ENCODE measurements at places on chromosomes 6 and 20. TPM values are rescaled to one million over a fixed set of nuclear protein-coding genes. Genes with fewer than 3 reads are reported as not detected.

DNA sequence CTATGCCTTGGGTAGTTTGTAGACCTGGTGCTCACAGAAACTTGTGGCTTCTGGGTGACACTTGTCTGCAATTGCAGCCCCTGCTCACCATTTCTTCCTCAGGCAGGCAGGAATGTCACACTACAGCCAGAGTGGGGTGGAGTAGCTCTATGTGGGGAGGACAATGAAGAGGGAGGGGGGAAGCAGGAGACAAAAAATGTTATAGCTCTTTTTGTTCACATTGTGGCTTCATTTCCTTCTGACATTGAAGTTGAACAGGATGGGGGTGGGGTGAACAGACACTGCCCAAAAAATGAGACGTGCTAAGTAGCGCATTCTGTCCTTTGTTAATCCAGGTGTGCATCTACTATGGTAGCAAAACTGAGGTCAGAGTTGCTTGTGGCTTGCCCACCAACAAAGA is at the start of gene THEMIS:
THEMIS (minus strand) TSS at position 124 of the 400 bp plus-strand sequence. CDS start 126 bp downstream, outside the sequence.
- DNase-seq, result no peak

GRCh38 chr6:125746731-125747588 is 2.5 kb upstream of the HEY2 start:
- peak; percentile 53 for DNase-seq

- DNase-seq, result peak; percentile 1
These were observed 146.7 kb downstream of the PLCB4 start for GRCh38 chr20:9215539-9215938.

- DNase-seq, result no peak
These were observed 98.6 kb upstream of the RNF24 start for GRCh38 chr20:4113615-4114603.

- no peak for DNase-seq
These were observed 28.1 kb downstream of the ALDH8A1 start for GRCh38 chr6:134921721-134922261.

GRCh38 chr6:30364591-30364990 is 19.6 kb downstream of the RPP21 start:
- no peak for DNase-seq

- DNase-seq, result no peak
These were observed 43.5 kb upstream of the SLCO4A1 start for GRCh38 chr20:62598761-62599194.

GRCh38 chr6:247351-247750 is 44.9 kb upstream of the DUSP22 start:
- no peak for DNase-seq

- no peak for DNase-seq
These were observed 16.5 kb downstream of the PPP1R10 start for GRCh38 chr6:30600451-30600961.

GRCh38 chr6:44053760-44054556 is 73.3 kb downstream of the MRPL14 start:
- peak; percentile 63 for DNase-seq

- no peak for DNase-seq
These were observed 12.5 kb downstream of the VSTM2L start for GRCh38 chr20:37915434-37915787.

DNA sequence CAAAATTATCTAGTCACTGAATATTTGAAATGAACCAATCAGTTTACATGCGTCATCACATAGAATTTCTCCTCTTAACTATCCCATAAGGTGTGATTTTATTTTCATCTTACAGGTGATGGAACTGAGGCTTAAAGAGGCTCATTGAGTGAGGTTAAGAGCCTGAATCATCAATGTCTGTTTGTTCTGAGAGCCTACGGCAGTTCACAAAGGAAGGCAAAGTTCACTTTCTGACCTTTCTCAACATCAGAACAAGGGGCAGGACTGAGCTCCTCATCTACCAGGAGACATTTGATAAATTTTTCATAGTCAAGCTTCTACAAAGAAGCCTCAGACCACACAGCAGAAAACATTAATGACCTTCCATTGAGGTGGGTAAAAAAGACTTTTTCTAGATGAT is 54.9 kb upstream of the OLIG3 start:
- no peak for DNase-seq

DNA sequence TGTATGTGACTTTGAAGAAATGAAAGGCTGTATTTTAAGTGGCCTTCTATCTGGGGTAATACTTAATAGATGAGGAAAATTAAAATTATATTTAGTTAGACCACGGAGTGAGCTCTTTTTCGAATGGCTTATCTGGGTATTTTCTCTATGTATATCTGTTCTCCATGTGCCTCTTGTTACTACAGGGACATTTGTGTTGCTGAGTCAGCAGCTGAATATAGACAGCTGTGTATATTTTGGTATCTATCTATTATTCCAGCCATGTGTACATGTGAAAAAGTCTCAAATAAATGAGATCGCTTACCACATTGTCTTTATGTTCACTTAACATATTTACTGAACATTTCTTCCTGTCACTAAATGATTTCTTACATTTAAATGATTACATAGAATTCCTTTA is 57.2 kb downstream of the TMEM200A start:
- DNase-seq, result no peak

DNA sequence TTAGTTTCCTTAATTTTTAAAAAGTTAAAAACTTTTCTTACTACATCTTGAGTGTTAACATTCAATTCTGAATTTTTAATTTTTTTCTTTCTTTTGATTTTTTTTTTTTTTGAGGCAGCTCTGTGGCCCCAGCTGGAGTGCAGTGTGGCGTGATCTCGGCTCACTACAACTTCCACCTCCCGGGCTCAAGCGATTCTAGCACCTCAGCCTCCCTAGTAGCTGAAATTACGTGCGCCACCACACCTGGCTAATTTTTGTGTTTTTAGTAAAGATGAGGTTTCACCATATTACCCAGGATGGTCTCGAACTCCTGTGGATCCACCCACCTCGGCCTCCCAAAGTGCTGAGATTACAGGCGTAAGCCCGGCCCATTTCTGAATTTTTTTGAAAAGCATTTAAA is 1.2 kb downstream of the DDX43 start:
- DNase-seq, result no peak

GRCh38 chr6:83307849-83308248 is 114.7 kb downstream of the RWDD2A start:
- no peak for DNase-seq

DNA sequence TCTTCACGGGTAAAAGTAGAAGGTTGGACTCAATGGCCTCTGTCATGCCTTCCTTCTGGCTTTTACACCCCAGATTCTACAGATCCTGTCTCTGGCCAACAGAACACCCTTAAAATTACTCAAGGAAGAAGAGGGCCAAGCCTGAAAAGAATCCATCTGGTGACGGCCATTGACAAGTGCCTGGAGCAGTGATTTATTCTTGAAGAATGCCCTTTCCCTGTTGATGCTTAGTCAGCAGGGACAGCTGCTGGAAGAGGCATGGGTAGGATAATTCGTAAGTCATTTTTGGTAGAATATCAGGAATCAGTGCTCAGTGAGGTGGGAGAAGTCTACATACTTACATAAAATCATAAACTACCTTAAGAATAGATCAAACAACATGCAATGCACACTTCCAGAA is 397.9 kb downstream of the SAMD5 start:
- no peak for DNase-seq

DNA sequence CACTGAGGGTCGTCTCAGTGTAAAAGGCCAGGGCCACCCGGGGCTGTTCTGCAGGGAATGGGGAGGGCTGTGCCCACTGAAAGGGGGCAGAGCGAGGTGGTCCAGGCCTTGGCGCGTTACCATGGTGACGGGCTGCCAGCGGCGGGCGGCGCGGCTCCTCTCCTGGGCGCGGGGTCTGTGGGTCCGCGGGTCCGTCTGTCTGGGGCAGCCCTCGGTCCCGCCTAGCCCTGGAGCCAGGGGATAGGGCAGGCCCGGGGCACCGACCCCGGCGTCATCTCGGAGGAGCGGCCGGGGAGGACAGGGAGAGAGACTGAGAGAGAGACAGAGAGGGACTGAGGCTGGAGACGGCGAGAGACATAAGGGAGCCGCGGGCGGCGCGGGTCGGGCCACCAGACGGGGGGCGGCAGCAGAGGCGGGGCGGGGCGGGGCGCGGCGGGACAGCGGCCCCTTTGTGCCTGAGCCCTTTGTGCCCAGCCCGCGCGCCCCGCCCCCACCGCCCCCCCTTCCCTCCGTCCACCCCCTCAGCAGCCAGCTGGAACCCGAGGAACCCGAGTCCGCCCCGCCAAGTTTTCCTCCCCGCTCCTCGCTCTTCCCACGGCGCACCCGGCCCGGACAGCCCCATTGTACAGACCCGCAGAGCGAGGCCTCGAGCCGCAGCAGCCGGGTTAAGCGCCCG is at the start of gene KIAA1755:
KIAA1755 (minus strand) TSS at position 358 of the 676 bp plus-strand sequence; CDS start at position 123, 235 bp downstream.
- no peak for DNase-seq

DNA sequence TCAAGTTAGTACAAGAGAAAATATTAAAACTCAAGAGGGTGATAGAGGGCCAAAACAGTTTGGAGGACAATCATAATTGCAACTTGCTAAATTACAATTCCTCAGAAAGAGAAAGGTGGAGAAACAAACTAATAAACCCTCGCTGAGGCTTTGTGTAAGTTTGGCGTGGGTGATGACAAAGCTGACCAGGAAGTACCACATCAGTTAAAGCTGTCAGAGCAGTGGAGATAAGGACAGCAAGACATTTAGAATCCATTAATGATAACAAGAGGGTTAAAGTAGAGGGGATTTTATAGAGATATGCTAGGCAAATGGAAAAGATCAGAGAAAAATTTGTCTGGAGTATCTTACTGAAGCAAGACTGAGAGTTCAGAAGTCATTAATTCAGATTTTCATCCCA is 334.4 kb downstream of the TFAP2B start:
- DNase-seq, result no peak

DNA sequence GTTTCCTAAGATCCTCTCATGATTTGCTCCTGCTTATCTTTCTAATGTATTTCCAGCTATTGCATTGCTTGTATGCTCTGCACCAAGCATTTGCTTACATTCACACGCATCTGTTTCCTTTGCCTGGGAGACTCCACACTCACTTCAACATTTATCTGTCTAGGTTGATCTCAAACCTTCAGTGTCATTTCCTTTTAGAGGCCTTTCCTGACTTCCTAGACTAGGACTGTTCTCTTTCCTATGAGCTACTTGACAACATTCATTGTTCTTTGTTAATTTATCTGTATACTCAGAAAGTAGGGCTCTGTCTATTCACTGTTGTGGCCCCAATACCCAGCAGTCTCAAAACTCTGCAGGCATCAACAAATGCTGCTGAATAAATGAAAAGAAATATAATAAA is 84.4 kb downstream of the WASF1 start:
- peak; percentile 96 for DNase-seq

DNA sequence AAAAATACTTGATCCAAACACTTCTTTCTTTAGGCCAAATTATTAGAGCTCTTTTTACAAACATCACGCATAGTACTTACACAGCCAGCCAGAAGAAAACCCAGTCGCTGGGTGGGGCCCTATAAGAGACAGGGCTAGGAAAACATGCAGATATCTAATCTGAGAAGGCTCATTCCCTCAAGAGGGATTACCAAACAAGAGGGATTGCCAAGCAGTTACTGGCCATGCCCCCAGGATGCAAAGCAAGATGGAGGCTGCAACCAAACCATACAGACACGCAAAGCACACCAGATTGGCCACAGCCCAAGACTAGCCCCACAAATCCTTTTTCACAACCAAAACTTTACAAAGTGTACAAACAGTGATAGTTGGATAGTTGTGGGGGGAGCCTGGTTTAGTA is 1235.4 kb upstream of the GJE1 start:
- DNase-seq, result no peak

DNA sequence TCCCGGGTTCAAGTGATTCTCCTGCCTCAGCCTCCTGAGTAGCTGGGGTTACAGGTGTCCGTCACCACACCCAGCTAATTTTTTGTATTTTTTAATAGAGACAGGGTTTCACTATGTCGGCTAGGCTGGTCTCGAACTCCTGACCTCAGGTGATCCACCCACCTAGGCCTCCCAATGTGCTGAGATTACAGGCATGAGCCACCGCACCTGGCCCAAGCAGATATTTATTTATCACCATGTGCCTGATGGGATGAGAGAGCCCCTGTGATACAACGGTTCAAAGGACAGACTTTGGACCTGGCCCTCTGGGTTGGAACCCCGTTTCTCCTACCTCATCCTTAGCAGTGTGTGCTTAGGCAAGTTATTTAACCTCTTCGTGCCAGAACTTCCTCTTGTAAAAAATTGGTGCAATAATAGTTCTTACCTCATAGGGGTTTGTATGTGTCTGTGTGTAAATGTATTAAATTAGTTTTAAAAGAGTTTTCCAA is 19.2 kb upstream of the STK38 start:
- DNase-seq, result no peak

GRCh38 chr20:2900845-2901592 is 27.7 kb downstream of the PTPRA start:
- DNase-seq, result peak; percentile 32

- no peak for DNase-seq
These were observed 230.9 kb downstream of the FOXC1 start for GRCh38 chr6:1840491-1841121.

- DNase-seq, result no peak
These were observed 1.1 kb downstream of the GTSF1L start for GRCh38 chr20:43725666-43726065.

DNA sequence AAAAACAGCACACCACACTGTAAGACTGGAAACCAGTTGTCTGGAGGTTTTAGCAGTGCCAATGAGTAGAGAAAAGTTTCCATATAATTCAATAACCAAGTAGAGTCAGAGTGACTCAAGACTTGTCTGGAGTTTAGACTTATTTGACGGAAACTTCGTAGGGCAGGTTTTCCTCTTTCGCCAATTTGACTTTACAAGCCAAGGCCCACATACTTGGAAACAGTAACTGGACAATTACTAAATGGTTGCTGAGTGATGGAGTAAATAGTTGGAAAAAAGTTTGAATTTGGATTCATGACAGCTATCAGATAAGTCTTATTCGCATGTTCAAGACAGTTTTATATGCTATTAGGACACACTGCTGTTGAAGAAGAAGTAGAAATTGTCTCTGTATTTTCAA is 48.1 kb upstream of the CTAGE9 start:
- no peak for DNase-seq

DNA sequence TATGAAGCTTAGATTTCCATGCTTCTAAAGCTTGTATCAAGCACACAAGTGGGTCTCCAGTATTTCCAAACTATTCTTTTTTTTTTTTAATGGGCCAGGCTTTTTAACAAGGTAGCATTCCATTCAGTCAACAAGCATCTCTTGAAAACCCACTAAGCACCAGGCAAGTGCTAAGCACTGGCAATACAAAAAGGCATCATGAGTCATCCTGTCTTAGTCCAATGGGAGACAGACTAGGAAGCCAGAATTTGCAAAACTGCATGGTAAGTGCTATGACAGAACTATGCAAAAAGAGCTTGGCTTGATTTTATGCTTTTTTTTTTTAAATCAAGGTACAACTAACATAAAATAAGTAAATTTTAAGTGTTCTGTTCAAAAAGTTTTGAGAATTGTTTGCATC is 109.3 kb upstream of the DST start:
- DNase-seq, result peak; percentile 56

- no peak for DNase-seq
These were observed 343.8 kb upstream of the MMS22L start for GRCh38 chr6:97626671-97627441.

- DNase-seq, result peak; percentile 51
These were observed 46.0 kb upstream of the HINT3 start for GRCh38 chr6:125910527-125910926.

- DNase-seq, result no peak
These were observed 54.7 kb downstream of the SMOC2 start for GRCh38 chr6:168495636-168496035.

RFX6 gene
- not detected for total RNA-seq

STMND1 gene
- not detected for total RNA-seq

GPX5 gene
- total RNA-seq, result not detected

RAET1L gene
- not detected for total RNA-seq

APMAP gene
- 63.9 TPM for total RNA-seq

IL17F gene
- not detected for total RNA-seq

GNAS-AS1 gene
- total RNA-seq, result 0.22 TPM

AVP gene
- not detected for total RNA-seq

TGM3 gene
- total RNA-seq, result not detected

CTCFL gene
- not detected for total RNA-seq

MLN gene
- total RNA-seq, result not detected

Data from lung microvascular endothelial cell (primary cell).